Fibroblast of upper back skin (primary cell): ENCODE measurements at places on chromosomes 3 and 15.

DNA sequence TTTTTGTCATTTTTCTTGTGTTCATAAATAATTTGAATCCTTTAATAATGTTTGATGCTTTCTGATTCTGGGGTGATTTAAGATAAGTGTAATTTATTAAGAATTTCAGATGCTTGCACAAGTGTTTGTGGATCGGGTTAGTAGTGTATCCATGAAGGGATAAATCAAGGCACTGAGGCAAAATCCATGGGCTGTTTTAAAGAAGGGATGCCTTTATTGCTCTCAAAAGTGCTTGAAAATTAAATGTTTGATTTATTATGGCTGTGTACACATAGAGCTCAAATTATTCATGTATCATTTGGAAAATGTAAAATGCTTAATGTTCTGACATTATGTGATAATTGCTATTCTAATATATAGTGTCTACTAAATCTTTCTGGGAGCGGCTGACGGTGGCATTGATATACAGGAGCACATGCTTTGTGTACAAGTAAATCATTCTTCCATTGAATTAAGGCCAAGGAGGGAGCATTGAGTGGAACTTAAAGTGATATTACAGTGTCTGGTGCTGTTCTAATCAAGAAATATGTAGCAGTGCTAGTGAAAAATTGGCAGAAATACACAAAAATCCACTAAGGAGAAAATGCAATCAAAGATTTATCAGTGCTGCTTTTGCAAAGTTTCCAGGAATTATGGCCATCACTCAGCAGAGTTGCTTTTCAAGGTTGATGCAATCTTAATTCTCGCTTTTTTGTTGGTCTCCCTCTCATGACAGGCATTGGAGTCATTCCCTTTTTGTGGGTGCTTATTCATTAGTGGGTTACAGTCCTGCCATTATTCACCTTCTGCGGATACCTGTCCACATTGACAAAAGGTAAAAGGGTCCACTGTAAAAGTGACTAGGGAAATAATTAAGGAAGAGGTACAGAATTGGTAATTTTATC is 181.6 kb downstream of the MFSD1 start:
- DNase-seq: no peak

DNA sequence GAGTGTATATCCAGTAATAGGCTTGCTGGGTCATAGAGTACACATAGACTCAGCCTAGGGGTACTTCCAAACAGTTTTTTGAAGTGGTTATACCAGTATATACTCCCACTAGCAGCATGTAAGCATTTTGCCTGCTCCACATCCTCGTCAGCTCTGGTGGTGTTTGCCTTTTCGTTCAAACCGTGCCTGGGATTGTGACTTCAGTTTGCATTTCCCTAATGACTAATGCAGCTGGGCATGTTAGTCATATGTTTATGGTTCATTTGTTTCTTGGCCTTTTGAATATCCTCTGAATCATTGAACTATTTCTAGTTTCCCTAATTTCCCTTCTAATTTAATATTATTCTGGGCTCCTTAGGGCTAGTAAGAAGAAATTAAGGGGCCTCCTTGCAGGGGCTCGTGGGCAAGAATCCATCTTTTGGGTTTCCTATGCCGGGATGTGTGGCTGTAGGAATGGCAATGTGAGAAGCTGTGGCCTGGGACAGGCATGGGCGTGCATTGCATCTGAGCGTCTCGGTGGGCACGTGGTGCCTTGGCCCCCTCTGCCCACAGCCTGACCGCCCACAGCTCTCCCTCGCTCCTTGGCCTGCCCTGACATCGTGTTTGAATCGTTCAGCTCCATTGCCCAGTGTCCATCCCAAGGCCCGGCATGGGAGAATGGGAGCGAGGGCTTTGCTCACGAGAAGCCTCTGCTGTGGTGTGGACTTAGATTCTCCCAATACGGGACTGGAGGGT is 26.4 kb downstream of the FAH start:
- DNase-seq: peak; percentile 81

- DNase-seq: peak; percentile 26
Measured at GRCh38 chr3:10983219-10983916, 9.2 kb upstream of the SLC6A1 start.

DNA sequence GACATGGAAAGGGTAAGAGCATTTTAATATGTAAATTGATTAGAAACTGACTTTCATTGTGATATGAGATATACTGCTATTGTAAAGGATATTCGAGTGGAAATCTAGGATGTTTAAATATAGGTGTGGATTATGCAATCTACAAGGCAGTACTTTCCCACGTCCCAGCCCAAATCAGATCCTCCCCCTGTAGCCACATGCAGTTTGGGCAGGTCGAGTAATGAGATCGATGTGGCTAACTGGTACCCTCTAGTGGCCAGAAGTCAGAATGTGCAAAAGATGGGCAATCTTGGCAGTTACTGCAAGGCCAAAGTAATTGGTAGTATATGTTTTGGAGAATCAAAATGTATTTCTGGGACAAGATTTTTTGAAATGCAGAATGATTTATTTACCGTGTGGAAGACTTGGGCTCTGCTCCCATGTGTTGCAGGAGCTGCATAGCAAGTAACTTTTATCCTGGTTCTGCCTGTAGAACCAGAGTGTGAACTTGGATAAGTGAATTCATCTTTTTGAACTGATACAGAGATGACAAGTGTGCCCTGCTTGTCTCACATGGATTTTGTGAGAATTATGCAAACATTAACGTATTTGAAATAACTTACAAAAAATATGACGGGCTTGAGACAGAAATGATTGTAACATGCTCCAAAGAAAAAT is 94.5 kb upstream of the ADAMTSL3 start:
- DNase-seq: peak; percentile 67

DNA sequence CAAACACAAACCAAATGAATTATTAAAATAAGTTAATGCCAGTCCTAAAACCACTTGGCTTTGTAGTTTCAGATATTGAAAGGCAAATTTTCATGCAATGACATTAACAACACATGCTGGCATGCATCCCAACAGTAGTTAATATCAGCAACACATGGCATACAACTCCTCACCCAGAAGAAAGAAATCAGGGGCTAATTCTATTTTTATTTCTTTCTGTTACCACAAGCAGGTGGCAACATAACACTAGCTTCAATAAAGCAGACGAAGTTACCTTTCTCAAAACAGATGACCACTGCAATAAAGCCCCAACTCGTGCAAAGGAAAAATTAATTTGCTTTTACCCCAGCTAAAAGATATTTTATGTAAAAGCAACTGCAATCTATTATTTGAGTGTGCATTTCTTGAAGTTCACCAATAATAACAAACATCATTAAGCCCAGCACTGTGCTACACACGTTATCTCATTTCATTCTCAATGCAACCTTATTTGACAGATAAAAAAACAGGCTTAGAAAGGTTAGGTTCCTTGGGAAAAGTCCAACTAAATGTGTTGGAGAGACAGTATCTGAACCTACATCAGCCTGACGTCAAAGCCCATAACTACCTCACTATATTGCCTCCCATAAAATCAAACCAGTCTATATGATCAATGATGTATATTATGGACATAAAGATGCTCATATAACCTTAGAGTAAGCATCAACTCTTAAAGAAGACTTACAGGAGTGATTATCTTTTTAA is 2.8 kb downstream of the TOP2B start:
- peak; percentile 13 for DNase-seq

- DNase-seq: no peak
Measured at GRCh38 chr3:183800243-183800863, 25.0 kb downstream of the MAP6D1 start.

DNA sequence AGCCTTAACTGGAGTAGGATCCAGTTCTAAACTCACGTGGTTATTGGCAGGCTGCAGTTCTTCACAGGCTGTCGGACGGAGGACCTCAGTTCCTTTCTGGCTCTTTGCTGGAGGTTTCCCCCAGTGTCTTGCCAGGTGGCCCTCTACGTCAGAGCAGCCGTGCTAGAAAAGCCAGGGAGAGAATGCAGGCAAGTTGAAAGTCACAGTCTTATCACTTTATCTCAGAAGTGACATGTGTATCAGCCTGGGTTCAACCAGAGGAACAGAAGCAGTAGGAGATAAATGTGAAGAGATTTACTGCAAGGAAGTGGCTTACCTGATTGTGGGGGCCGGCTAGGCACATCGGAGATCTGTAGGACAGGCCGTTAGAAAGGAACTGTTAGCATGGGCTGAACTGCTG is 125.3 kb upstream of the BNIP2 start:
- DNase-seq: no peak

DNA sequence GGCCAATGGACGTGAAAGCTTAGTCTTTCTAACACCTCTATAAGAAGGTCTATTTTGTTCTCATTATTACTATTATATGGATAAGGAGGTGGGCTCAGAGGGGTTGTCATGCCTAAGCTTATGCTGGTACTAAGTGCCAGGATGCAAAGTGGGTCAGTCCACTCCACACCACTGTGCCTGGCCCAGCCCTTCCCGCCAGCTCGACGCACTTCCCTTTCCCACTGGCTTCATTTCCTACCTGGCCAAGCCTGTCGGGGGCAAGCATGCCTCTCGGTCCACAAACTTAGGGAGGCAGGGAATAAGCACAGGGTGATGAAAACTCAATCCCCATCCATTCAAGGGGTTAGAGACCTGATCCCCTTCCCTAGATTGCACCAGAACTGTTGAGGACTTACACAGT is 5.9 kb upstream of the SYNM start:
- no peak for DNase-seq
